Activated T-cell treated with anti-CD3 and anti-CD28 coated beads for 4 hours (primary cell): ENCODE measurements at places on chromosomes 6 and 20.

GRCh38 chr6:95973976-95974375 is 41.8 kb upstream of the FUT9 start:
- DNase-seq, result no peak

DNA sequence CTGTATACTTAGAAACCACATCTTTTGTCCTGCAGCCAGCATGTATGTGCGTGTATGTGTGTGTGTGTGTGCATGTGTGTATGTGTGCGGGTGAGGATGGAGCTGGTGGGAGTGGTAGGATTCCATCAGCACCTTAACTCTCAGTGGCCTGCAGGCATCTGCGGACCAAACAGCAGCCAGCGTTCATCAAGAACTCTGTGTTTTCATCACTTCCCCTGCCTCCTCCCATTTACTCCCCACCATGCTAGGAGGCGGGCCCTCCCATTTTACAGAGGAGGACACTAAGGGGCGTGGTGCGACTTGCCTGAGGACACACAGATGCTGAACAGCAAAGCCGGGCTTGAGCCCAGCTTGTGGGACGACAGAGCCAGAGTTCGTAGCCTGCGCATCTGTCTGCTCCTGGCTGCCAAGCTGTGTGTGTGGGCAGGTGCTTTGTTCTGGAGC is 8.9 kb downstream of the VSTM2L start:
- DNase-seq, result no peak

GRCh38 chr6:13760307-13761304 is 49.0 kb upstream of the RANBP9 start:
- DNase-seq, result no peak

DNA sequence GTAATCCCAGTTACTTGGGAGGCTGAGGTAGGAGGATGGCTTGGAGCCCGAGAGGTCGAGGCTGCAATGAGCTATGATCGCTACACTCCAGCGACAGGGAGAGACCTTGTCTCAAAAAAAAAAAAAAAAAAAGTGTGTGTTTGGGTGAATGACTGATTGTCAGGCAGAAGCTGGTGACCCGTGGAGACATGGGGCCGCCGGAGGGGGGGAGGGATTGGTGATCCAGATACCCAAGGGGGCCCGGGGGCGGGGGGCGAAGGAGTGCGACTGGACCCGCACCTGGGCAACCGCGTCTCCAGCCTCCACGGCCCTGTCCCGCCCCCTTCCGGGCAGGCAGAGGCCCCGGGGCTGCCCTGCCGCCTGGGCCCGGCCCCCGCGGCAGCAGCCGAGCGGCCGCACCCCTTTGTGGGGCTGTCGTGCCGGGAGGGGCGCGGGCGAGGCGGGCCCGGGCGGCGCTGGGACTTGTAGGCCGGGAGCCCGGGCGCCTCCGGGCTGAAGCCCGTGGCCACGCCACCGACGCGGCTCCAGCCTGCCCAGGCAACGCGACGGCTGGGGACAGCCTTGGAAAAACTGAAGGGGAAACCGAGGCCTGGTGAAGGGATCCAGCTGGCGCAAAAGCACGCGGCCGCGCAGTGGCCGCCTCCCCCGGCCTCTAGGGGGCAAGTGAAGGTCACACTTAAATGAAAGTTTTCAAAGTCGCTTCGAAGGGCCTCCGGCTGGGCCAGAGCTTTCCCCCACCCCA is 2.1 kb upstream of the RBM38 start:
- DNase-seq, result peak; percentile 46

- DNase-seq, result no peak
These were observed 18.0 kb upstream of the BCAS1 start for GRCh38 chr20:54088430-54088829.

GRCh38 chr20:49424536-49424935 is 57.9 kb downstream of the KCNB1 start:
- DNase-seq, result no peak

DNA sequence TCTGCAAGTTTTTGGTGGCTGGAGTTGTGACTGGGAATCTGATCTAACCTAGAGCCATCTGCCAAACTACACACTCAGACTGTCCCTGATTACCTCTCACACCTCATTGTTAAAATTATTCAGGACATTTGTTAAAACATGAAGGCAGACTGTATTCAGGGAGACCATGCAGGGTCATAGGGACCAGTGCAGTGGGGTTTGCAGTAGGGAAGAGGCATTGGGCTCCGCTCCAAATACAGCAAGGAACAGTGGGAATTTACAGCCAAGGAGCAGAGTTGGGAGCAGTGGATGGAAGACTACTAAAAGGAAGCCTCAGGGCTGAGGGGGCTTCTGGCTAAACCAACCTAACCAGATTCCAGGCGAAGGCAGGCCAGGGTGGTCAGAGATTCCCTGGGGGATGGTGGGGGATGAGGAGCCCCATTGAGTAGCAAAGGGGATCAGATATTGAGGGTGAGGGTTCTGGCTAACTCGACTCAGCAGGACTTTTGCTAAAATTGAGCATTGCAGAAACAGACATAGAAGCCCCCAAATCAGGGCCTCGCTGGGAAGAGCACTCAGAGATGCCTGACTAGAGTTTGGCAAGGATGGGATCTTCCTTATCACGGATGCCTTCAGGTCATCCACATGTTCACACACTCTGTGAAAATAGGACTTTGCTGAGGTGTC is 172.0 kb downstream of the ZDHHC14 start:
- DNase-seq, result no peak

GRCh38 chr20:63023071-63023935 is 16.5 kb upstream of the BHLHE23 start:
- no peak for DNase-seq

- no peak for DNase-seq
These were observed 655 bp upstream of the NDUFAF4 start for GRCh38 chr6:96898241-96898851.

DNA sequence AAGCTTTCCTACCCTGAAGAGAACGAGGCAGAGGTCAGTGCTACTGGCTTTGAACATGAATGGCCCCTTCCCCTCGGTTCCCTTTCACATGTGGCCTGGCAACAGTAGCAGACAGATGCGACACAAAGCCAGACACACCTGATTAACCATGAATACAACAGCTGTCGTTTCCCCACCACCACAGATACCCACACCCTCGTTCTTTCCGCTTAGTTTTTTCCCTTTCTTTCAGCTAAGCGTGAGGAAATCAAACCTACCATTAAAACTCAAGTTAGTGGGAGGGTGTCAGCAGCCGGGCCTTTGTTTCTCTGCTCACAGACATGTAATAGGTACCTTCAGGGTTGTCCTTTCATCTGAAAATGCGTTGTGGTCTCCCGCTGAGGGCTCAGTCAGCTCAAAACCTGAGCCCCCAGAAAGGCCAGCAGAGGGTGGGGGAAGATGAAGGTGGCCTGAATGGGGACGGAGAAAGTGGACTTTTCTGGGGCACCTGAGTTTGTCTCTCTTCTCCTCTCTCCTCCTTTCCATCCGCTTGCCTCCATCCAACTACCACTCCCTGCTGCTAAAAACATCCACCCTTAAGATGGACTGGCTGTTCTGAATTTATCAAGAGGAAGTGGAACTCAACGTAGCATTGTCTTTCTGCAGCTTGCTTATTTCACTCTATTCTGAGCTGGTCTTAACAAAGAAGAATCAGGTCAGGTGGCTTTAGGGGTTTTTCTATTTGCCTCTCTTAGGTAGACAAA is 516.6 kb upstream of the JARID2 start:
- DNase-seq, result no peak

- DNase-seq, result no peak
These were observed 125.0 kb upstream of the RPS6KA2 start for GRCh38 chr6:166752097-166752496.

- DNase-seq, result no peak
These were observed 247.9 kb upstream of the SLC35B3 start for GRCh38 chr6:8683204-8683603.

DNA sequence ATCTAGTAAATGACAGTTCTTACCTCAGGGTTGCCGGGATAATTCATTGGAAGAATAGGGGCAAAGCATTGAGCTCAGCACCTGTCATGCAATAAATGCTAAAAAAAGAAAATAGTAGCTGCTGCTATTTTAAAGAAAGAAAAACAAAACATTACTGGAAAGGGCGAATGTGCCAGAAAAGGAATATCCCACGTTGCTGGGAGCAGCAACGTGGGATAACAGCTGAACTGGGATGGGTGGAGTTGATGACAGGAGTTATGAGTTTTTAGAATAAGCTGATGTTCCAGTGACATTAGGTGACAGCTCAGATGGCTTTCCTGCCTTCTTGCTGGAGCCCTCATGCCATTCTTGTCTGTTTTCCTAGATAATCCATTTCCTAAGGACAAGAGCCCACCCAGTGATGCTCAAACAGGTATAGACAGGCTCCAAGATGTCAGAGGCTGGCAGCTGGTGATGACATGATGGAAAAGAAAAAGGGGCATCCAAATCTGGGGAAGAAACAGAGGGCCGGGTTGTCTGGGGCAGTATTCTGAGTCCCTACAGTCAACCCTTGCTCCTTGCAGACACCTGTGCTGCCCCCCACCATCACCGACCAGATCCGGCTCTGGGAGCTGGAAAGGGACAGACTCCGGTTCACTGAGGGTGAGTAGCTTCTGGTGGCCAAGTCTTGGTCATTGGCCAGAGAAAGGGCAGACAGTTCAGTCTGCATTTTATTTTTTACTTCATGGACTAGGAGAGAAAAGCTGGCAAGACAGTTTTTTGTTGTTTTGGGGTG is 1.1 kb upstream of the VARS2 start:
- DNase-seq, result no peak

DNA sequence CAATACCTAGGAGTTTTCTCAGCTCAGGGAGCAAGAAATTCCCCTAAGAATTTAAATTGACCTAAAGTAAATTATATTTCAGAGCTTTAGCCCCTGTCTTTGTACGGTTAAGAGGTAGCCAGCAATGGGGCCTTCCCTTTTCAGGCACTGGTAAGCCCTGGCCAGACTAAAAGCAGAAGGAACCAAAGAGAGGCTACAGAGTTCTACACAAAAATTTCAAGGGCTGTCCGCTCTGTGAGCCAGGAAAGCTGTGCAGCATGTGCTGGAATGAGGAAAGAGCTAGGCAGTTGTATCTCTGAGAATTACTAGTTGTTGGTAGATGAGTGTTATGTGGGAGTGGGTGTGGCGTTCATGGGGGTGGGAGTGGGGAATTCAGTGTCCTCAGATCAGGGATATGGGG is 96.3 kb upstream of the MAFB start:
- DNase-seq, result no peak

DNA sequence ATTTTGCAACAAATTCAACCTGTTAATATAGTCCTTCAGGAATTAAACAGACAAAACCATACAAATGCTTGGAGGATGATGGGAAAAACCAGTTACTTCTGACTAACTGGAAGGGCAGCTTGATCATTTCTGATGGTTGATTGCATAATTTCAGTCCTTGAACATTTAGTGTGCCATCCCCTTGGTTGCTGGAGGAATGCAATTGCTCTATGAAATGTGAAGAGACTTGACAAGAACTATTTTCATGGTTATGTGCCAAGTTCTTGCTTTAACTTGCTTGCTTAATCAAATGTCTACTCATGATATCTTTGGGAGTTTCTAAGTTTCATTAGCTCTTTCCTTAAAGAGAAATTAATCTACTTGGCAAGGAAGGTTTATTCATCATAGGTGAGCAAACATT is 45.2 kb downstream of the ANKEF1 start:
- no peak for DNase-seq

DNA sequence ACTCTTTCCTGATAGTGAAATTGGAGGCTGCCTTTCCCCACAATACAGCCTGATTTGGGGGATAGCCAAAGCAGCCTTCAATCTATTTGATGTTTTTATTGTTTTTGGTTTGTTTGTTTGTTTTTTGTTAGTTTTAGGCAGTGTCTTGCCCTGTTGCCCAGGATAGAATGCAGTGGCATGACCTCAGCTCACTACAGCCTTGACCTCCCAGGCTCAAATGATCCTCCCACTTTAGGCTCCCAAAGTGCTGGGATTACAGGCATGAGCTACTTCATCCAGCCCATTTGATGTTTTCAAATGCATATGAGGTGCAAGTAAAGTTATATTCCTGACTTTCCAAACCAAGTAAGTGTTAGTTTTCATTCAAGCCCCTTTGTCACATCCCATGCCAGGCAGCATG is 41.3 kb upstream of the SEC63 start:
- no peak for DNase-seq

GRCh38 chr6:156508923-156509322 is 268.3 kb upstream of the ARID1B start:
- no peak for DNase-seq

DNA sequence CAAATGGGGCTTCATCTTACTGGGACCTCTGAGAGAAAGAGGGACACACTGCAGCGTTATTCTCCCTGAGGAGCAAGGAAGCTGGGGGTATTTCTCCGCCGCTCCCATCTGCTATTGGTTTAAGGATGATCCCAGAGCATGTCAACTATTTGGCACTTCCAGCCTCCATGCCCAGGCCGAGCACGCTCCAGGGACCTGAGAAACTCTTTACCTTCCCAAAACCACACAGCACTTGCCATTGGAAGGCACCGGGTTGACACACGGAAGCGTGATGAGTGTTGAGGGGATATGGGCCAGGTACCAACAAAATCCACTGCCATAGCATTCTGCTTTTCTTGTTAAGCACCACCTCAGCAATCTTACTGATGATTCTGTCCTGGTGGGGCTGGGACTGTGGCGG is 92.4 kb upstream of the SLC24A3 start:
- no peak for DNase-seq

DNA sequence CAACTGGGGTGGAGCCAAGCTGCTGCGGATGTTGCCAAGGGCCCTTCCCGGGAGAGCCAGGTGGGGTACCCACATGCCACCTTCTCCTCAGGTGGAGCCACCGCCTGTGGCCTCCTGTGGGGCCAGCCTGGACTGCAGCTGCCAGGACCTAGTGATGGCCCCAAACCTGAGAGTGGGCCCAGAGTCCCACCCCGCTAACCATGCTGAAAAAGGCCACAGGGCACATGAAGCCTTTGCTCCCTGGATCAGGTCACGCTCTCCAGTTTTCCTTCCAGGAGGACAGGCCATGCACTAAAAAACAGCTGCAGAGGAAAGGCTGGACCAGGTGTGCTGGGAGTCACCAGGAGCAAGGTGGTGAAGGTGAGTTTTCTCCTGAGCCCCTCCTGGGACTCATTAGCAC is 73.9 kb upstream of the SLC22A16 start:
- DNase-seq, result no peak

DNA sequence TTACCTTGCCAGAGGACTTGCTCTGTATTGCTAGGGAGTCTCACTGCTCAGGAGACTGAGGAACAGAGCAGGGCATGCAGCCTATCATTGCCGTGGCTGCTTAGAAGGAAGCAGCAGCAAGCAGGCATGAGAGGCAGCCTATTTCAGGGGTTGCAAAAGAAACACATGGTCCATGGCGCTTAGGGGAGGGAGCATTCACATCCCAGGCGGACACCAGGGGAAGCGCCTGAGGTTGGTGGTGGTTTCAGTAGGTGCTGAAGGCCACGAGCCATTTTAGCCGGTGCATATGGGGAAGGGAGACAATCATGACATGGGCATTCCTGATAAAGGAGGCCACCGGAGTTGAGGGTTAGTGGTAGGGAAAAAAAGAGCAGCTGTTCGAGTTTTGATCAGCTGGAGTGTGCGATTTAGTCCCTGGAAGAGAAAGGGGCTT is 20.9 kb downstream of the FARS2 start:
- DNase-seq, result no peak

GRCh38 chr6:43970068-43970912 is 157.0 kb downstream of the MRPL14 start:
- DNase-seq, result no peak
